Stimulated activated CD8-positive, alpha-beta memory T cell treated with anti-CD3 and anti-CD28 coated beads, Interleukin-4, amount 100 ng/mL, for 1 hour (primary cell): ENCODE measurements at places on chromosomes 11 and 22.
A peak's percentile ranks its signal among the peaks of the same experiment; 100 is the strongest.

GRCh38 chr22:50574383-50574755, 3.9 kb downstream of the CPT1B start:
- DNase-seq, result no peak

- no peak for DNase-seq
Measured at GRCh38 chr22:28808716-28809355, 8.5 kb upstream of the XBP1 start.

DNA sequence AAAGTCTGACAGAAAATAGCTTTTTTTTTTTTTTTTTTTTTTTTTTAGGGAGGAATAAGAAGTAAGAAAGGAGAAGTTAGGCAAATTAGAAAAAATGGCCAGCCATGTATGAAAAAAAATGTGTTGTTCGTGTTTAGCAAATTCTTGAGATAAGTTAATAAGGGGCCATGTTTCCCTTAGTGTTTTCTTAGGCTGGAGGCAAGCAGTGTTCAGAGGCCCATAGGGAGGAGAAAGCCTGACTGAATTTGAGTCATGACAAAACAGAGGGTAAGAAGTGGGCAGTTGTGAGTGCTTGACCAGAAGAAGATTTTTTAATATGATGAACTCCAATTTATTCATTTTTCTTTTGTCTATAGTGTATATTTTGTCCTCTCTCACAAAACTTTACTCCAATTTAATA, 766.4 kb downstream of the FAM181B start:
- no peak for DNase-seq

DNA sequence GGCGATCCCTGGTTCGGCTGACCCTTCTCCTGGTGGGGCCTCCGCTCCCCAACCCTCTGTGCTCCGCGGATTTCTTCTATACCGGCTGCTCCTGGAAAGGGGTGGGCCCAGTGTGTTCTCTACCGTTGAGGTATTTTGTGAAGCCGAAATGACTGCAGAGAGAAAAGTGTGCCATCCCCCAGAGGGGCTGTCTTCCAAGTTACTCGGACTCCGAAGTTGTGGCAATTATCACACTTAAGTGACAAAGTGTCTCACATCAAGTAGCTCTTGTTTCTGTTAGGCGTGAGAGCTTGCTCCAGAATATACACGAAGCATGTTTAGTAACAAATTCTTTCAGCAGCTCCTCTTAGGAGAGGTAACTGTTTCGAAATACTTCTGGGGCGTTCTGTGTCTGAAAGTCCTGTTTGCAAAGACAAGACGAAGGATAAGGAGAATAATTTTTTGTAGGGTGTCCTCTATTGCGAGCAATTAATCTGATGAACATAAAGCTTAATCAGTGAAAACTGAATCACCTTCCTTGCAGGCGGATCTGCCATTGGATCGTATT, 434 bp downstream of the XPNPEP3 start:
- DNase-seq, result no peak

GRCh38 chr22:26398741-26399153, 30.3 kb upstream of the ASPHD2 start:
- DNase-seq, result peak; percentile 29

GRCh38 chr11:19199048-19199447, 2.7 kb downstream of the CSRP3 start:
- no peak for DNase-seq

DNA sequence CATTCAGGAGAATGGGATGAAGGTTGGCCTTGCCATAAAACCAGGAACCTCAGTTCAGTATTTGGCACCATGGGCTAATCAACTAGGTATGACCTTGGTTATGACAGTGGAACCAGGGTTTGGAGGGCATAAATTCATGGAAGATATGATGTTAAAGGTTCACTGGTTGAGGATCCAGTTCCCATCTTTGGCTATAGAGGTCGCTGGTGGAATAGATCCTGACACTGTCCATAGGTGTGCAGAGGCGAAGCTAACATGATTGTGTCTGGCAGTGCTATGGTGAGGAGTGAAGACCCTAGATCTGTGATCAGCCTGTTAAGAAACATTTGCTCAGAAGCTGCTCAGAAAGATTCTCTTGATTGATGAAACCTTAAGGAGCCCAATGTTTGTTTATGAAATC, 5.7 kb downstream of the NF2 start:
- no peak for DNase-seq

DNA sequence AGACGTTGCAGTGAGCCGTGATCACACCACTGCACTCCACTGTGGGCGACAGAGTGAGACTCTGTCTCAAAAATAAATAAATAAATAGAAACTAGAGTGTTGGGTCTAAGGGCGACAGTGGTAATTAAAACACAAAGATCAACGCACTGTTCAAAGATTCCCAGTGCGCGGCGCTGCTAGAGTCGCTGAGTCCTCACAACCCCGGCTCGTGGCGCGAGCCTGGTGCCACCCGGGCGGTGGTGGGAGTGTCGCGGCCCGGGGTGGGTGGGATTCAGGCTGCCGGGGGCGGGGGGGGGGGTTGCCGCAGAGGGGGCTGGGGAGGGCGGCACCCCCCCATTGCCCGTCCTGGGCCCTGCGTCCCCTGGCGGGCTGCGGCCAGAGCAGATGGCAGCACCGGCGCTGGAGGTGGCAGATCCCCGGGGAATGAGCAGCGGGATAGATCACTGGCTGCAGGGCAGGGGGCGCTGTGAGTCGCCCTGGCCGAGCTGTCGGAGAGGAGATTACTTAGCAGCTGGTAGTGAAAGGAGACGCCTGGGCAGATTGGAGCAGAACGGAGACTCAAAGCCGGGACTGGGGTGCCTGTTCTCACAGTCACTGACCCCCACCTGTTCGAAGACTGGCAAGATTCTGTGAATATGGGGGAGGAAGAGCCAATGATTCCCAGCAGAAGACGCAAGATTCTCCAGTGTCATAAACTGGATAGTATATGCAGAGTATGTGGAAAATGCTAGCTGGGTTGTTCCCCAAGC, 30.2 kb upstream of the APOBEC3A start:
- no peak for DNase-seq

DNA sequence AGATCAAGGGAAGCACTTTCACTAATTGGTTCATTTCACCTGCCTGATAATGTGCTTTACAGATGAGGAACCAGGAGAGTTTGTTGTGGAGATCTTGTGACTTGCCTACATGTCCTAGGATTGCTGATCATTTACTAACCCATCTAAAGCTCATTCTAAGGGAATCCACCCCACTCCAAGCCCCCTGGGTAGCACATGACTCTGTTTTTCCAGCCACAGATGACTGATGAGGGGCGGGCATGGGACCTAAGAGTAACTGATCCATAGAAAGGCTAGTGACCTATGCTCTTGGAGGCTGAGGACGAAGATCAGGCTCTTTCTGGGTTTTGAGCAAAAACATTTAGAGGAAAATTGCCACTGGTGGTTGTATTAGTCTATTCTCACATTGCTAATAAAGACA, 378.1 kb downstream of the CADM1 start:
- no peak for DNase-seq

GRCh38 chr22:30609260-30610185, 2.5 kb downstream of the TCN2 start:
- no peak for DNase-seq

GRCh38 chr22:26362471-26362870, 66.6 kb upstream of the ASPHD2 start:
- DNase-seq, result no peak

DNA sequence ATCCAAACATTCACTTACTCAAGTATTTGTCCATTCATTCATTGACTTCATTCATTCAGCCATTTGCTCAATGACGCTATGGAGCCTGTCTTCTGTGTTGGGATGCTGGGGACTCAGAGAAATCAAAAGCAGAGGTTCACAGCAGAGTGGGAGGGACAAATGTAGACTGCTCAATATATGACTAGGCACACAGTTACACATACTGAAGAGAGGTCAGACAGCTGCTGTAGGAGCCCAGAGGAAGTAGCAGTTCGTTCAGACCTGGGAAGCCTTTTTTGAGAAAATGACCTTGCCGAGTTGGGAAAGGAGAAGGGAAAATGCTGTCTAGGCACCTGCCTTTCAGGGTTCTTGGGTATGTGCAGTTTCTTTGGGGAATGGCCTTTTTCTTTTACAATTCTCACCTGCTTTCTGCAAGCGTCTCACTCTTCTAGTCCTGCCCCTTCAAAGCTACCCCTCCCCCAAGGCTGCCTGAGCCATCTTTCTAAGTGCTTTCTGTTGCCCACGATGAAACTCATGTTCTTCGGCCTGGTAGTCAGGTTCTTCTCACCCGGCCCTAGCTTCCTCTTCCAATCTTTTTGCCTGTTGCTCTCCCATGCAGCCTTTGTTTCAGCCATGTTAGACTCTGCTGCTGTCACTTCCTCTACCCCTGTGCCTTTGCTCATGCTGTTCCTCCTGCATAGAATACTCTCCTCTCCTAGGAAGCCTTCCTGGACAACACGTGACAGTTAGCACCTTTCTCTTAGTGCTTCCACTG, 4.2 kb upstream of the UVRAG start:
- DNase-seq, result no peak

- DNase-seq, result no peak
Measured at GRCh38 chr11:122746050-122746478, 90.5 kb downstream of the UBASH3B start.

DNA sequence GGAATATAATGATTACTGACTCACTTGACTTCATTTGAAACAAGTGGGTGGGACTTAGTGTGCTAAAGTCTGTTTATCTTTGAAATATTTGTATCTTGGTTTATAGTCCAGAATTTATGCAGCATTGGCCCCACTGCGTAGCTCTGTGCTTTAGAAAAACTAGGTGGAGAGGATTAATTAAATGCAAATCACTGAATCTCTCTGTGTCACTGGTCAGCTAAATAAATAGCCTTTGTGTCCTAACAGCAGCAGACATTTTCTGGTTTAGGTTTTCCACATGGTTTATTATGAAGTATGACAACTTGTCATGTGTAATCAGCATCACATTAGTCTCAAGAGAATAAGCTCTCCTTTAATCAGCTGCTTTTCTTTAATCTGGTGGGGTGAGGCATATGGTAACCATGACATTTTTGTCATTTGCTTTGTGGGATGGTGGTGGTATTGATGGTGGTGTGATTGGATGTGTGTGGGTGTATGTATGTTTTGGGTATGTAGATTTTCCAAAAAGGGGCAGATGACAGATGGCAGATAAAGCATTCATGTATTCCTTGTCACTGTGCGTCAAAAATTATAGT, 33.9 kb downstream of the BCL2L13 start:
- no peak for DNase-seq

DNA sequence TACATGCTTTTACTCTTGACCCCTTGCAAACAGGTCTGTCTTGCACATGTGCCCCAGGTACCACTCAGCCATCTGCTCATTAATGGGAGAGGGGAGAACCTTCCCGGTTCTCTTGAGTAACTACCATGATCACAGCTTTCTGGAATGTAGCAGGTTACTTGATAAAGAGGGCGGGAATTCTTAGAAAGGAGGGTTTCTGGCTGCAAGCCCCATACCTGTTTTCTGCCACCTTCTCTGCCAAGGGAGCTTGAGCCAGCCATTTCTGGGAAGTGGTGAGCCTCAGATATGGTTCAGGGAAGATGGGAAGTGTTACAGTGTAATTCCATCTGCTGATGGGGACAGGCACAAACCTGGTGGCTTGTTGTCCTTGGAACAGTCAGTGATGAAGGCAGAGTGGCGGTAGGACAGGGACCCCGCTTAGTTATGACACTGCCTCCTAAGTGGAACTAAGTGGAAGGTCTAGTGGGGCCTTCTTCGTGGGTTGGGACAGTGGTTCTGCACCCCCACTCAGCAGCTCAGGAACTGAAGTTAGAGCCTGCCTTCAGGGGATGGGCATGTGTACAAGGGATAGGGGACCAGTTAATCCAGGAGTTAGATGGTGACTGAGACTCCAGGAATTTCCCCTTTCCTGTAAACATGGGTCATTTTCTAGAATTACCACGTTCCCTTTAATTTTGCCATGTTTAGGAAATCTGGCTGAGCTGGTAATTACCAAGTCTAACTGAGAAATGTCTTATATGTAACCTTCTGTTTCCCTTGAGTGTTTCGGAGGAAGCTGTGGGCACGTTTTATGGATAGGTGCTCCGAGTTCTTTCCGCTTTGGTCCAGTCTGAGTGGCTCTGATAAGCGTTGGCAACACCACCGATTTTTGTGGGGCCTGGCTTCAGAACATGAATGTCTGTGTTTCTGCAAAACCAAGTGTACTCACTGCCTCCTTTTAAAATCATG, 35.3 kb downstream of the BCR start:
- DNase-seq, result no peak

GRCh38 chr11:27485930-27486773, 13.6 kb upstream of the LGR4 start:
- no peak for DNase-seq

GRCh38 chr11:103112364-103112763, 3.1 kb downstream of the DYNC2H1 start:
- DNase-seq, result no peak

DNA sequence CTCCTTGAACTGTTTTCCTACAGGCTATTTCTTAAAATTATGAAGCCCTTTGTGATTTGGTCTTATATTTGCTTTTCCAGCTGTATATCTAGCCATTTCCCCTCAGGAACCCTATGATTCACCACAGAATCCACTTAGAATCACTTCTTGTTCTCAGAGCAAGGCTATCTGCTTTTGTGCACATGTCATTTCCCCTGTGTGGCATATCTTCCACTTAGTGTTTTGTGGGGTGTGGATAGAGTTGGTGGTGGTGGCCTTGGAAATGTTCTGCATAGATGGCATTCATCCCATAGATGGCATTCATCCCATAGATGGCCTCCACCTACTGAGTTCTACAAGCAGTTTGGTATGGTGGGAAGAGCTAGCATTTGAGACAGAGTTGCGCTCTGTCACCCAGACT, 44.7 kb downstream of the SWAP70 start:
- DNase-seq, result no peak

GRCh38 chr11:1876361-1877063, 15.2 kb downstream of the PRR33 start:
- DNase-seq, result no peak

DNA sequence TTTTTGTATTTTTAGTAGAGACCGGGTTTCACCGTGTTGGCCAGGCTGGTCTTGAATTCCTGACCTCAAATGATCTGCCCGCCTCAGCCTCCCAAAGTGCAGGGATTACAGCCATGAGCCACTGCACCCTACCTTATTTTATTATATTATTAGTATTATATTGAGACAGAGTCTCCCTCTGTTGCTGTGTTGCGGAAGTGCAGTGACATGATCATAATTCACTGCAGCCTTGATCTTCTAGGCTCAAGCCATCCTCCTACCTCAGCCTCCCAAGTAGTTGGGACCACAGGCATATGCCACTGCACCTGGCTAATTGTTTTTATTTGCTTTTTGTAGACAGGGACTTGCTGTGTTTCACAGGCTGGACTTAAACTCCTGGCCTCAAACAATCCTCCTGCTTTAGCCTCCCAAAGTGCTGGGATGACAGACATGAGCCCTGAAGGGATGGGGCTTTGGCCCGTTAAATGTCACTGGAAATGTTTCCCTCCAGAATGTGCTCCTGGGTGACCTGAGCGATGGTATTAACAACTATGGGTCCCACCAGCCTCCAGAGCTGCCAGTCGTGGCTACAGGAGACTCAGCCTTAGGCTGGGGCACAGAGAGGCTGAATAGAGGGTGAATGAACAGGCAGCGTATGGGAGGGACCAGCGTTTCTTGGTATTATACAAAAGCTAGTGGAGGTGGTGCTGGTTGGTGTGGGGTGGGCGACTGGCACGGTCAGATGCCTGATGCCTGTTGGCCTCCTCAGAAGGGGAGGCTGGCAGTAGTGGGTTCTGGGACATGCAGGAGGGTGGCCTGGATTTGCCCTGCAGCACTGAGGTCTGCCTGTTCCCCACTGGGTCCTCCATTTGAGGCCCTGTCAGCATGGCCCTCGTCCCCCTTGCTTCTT, 7.3 kb downstream of the TANGO2 start:
- DNase-seq, result no peak

GRCh38 chr22:28268171-28268570, 349.1 kb upstream of the PITPNB start:
- no peak for DNase-seq

GRCh38 chr11:1038921-1039320, 2.4 kb upstream of the MUC6 start:
- DNase-seq, result no peak
